ENCODE measurements at places on chromosomes 2 and 18.

GRCh38 chr2:136291871-136292270 is 173.9 kb upstream of the CXCR4 start:
- DNase-seq, result no peak

- DNase-seq, result no peak
Measured at GRCh38 chr18:33275843-33276242, 164.7 kb downstream of the CCDC178 start.

DNA sequence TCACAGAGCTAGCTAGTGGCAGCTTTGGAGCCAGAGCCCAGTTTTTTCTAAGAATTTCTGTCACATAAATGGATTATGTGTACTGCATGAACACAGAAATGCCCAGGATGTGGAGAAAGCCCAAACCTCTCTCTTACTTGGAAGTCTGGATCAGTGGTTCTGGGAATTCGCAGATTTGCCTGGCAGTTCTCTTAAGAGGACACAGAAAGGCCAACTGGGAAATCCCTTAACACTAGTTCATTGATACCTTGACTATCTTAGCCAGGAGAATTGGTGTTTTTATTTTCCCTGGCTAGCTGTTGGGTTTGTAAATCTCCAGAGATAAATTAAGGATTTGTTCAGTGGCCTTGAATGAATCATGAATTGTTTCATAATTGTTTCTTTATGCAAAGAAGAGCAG is 95.3 kb downstream of the DPP10 start:
- no peak for DNase-seq

GRCh38 chr2:134386310-134386709 is 132.4 kb downstream of the MGAT5 start:
- DNase-seq, result no peak

DNA sequence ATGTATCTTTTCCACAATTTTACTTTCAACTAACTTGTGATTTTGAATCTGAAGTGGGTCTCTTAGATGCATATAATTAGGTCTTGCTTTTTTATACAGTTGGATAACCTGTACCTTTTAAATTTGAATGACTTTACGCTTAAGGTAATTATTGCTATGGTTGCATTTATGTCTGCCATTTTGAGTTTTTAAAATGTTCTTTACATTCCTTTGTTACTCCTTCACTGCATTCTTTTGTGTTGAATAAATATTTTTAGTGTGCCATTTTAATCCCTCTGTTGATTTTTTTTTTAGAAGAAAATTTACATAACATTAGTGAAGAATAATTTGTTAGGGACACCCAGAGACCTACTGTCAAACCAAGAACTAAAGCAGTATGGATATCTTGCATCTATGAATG is 65.3 kb downstream of the BIRC6 start:
- no peak for DNase-seq

All from HL-60 (cell line).